ENCODE measurements at places on chromosomes 2 and 18.

- DNase-seq, result no peak
Observed at GRCh38 chr2:127504552-127505430, 21.5 kb downstream of the IWS1 start.

DNA sequence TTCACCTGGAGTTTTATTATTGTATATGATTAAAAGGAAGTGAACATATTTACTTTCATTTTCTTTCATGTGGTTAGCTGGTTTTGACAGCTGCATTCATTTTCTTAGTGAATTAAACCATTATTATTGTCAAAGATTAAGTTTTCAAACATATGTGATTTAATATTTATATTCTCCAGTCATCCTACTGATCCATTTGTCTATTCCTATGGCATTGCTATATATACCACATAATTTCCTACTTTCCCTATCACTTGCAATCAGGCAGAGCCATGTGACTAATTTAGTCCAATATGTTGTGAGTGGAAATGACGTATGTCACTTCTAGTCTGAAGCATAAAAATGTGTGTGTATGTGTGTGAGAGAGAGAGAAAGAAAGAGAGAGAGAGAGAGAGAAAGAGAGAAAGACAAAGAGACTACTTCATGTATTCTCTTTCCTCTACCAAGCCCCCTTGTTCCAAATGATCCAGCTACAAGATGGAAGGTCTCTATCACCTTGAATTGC, 12.0 kb upstream of the TACR1 start:
- no peak for DNase-seq

DNA sequence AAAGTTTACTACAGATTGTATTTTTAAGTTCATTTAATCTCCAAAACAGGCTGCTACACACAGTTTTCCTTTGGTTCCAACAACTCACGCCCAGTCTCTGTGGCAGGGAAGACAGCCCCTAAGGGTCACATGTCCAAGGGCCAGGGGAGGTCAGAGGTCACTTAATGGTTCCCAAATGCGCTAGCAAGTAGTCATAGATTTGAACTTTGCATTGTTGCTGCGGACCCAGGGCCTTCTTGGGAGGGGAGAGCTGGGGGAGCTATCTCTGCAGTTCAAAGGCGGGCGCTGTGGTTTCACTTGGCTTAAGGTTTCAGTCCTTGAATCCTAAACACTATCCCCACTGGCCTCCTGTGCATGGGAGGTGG, 74.8 kb upstream of the ZNF532 start:
- no peak for DNase-seq

DNA sequence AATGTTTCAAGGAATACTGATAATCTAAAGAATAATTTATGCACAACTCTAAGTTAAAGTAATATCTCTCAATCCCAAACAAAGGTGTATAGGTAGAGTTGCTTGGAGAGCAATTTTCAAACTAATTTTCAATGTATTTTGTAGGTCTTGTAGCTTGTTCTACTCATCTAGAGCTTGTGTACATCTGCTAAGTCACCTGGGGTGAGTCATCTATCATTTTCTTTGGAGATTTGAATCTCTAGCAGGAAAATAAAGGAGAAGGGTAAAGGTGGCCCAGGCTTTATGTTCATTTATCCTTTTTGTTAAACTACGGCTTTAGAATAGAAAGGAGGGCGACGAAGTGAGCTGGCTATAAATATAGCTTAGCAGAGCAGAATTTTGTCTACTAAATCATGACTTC, 76.8 kb upstream of the THUMPD2 start:
- DNase-seq, result no peak

- no peak for DNase-seq
Observed at GRCh38 chr2:62281663-62282062, 85.7 kb downstream of the B3GNT2 start.

DNA sequence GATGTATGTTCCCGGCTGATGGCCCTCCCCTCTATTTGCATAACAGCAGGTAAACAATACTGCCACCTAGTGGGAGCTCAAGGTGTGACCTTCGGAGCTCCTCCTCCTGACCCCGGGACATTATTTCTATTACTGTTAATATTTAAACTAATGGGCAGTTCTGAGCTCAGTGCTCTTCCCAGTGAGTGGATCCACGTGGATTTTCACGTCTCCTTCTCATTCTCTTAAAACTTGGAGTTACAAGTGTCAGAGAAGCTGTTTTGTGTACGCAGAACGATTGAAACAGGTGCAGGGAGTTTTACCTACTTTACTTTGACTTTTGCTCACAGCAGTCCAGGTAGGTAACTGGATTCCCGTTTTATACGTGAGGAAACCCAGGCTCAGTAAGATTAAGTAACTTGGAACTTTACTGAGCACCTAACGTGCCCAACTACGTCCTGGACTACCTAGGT, 127.3 kb downstream of the PRKCE start:
- no peak for DNase-seq

DNA sequence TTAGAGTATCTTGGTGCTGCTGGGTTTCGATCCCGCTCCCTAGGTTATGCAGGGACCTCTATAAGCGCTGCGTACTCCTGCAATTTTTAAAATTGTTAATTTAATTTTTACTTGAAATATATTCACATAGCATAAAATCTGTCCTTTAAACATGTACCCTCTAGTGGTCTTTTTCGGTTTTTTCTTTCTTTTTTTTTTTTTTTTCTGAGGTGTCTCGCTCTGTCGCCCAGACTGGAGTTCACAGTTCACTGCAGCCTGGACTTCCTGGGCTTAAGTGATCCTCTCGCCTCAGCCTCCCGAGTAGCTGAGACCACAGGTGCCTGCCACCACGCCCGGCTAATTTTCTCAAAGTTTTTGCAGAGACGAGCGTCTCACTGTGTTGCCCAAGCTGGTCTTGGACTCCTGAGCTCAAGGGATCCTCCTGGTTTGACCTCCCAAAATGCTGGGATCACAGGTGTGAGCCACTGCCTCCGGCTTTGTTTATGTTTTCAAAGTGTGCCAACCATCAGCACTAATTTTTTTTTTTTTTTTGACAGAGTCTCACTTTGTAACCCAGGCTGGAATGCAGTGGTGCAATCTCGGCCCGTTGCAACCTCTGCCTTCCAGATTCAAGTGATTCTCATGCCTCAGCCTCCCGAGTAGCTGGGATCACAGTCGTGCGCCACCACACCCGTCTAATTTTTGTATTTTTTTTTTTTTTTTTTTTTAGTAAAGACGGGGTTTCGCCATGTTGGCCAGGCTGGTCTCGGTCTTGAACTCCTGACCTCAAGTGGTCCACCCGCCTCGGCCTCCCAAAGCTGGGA, 585 bp upstream of the MOB1A start:
- DNase-seq, result no peak

GRCh38 chr2:11286749-11287148, 57.7 kb downstream of the ROCK2 start:
- DNase-seq, result no peak

DNA sequence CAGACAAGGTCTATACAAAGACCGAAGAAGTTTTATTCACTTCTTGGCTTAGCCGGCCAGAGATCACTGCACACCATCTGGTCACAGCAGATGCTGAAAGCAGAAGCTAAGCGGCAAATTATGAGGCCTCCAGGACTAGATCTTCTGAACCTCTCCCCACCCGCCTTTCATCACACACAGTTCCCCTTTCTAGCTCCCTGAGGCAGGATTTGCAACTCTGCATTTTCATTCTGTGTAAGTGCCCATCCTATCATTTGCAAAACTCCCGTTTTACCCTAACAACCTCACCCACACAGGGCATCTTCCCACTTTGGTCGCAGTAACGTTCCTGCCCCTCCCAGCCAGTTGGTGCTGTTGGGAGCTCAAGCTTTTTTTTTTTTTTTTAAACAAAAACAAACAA, 3.1 kb upstream of the MOB1A start:
- no peak for DNase-seq

- no peak for DNase-seq
Observed at GRCh38 chr2:225735844-225736243, 336.3 kb downstream of the NYAP2 start.

DNA sequence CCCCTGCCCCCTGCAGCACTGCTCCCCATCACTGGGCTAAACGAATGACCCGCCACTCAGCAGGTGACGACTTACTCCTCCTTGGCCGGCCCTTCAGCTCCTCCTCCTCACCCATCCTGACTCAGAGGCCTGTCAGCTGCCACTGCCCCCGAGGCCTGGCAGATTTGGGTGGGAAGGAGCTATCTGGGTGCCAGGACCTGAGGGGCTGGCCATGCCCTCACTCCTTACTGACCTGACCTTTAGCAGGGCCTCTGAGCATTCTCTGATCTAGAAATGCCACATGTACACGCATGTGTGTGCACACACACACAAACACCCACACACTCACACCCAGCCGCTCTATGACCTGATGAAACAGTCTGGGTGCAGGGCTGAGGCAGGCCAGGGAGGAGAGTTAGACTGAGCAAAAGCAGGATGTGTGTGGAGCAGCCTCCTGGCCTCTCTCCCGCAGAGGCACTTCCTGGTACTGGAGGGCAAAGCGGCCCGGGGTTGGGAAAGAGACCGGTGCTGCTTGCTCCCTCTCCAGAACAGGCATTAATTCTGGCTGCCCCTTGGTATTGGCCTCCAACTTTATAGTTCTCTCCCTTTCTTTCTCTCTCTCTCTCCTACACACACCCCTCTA, 68.0 kb downstream of the ZFP36L2 start:
- no peak for DNase-seq

GRCh38 chr2:233714121-233714520, 1.4 kb downstream of the UGT1A5 start:
- DNase-seq, result no peak

GRCh38 chr2:96729748-96730147, 10.1 kb downstream of the LMAN2L start:
- no peak for DNase-seq

DNA sequence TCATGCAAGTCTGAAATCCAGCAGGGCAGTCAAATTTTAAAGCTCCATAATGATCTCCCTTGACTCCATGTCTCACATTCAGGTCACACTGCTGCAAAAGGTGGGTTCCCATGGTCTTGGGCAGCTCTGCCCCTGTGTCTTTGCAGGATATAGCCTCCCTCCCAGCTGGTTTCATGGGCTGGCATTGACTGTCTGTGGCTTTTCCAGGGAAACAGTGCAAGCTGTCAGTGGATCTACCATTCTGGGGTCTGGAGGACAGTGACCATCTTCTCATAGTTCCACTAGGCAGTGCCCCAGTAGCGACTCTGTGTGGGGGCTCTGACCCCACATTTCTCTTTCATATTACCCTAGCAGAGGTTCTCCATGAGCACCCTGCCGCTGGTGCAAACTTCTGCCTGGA, 220.6 kb upstream of the COPS8 start:
- no peak for DNase-seq

DNA sequence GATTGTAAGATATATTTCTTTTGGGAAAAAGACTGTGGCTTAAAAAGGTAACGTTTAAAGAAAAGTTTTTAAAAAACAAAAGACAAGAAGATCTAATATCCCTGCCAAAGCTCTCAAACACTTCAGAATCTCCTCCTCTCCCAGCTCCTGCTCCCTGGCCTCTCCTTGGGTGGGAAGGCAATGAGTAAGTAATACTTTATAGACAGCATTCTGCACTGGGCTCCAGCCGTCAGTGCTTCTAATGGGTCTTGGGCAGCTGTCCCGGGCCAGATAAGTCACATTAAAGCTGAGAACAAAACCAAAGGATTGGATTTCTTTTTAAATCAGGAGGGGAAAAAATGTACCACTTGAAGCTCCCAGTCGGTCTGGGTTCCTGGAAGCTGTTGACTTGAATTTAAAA, 133.7 kb downstream of the ALPK2 start:
- no peak for DNase-seq

GRCh38 chr18:24456549-24456948, 3.9 kb upstream of the HRH4 start:
- no peak for DNase-seq

- no peak for DNase-seq
Observed at GRCh38 chr2:12617366-12617765, 99.4 kb upstream of the TRIB2 start.

GRCh38 chr2:146852661-146853060, 992.2 kb upstream of the ACVR2A start:
- no peak for DNase-seq

GRCh38 chr2:71589763-71590162, 136.4 kb downstream of the DYSF start:
- no peak for DNase-seq

DNA sequence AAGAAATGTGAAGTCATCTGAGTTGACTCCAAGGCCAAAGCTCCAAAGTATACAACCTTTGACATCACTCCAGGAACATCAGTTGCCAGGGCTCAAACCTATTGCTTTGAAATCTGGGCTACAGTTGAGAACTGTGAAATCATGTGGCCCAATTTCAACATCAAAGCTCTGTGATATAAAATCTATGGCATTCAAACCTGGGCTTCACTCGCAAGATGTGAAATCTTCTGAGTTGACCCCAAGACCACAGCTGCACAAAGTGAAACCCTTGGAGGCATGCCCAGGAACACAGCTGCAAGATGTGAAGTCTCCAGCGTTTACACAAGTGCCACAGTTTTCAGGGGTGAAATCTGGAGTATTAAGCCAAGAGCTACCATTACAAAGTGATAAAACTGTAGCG, 9.4 kb upstream of the ZNF512 start:
- DNase-seq, result no peak

DNA sequence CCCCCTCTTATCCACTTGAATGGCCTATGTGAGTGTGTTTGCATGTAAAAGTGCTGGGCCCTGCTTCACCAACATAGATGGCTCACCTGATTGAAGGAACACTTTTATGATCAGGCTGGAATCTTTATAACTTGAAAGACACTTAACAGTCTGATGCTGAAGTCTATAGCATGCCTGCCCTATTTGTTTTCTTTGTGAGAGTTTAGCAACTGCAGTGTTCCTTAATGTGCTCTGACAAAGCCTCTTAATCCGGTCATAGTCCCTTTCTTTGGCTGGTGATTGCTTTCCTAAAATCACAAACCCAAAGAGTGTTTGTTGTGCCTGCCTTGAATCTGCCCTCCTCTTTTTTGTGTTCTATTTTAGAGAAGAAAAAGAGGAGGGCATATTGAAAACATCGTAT, 1382.8 kb upstream of the CELF4 start:
- DNase-seq, result no peak

DNA sequence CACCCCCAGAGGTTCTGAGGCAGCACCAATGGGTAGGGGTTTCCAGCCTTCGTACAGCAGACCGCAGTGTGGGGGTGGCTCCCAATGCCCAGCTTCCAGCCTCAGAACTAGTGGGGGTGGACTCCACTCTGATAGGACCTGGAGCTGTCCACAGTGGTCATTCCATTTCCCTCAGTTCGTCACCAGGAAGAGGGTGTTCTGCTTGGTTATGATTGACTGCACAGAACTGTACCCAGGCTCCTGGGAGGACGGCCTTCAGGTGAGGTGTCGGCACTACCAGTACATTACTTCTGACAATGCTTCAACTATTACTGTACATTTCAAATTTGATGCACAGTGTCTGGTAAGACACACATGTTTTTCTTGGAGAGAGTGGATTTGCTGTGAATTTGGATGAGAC, 150.3 kb upstream of the CAPN13 start:
- DNase-seq, result no peak

GRCh38 chr18:67682516-67682915, 166.0 kb upstream of the DSEL start:
- DNase-seq, result no peak

- no peak for DNase-seq
Observed at GRCh38 chr2:222798528-222798927, 62.3 kb upstream of the ACSL3 start.

DNA sequence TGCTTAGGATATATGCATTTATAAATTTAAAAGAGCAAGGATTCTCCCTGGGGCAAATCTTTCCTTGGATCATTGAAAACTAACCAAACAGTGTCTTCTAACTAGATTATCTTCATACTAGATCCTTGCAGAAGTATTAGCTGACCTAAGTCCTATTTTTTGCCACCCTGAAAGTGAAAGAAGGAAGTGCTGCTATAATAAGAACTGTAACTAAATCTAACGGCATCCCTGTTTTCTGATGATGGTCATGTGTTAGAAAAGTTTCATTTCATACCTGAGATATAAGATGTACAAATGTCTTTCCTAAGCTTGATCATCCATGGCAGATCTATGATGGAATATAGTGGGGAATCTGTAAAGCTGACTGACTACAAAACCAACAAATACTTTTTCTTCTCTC, 102.7 kb downstream of the MAP2 start:
- no peak for DNase-seq
